ENCODE measurements at places on chromosomes 2 and 18.

DNA sequence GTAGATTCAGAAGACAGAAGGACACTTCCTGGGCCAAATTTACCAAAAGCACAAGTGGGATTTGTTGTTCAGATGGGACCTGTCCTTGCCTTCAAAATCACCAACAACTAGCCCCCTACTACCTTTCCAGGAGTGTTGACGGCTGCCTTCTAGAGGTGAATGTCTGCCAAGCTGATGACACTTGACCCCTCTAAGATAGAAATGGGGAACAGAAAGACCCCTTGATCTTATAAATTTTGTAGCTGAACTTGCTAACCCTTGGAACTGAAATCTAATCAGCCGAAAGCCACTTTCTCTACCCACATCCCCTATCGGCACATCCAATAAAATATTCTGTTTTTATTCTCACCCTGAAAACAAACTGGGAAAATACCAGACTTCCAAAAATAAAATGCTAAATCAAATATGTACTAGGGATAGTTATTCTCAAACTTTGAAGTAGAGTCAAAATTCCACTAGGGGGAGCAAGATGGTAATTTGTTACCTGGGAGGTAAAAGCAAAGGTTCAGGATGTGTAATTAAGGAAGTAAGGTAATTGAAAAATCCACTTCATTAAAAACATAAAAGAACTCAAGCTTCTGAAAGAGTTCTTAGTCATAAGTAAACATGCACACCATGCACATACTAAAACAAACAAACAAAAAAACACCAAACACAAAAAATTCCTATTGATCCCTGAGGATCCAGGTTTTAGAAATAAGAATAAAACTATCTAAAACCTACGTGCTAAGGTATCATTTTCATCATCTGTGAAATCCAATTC is 119.2 kb downstream of the ANKRD44 start:
- DNase-seq = no peak

DNA sequence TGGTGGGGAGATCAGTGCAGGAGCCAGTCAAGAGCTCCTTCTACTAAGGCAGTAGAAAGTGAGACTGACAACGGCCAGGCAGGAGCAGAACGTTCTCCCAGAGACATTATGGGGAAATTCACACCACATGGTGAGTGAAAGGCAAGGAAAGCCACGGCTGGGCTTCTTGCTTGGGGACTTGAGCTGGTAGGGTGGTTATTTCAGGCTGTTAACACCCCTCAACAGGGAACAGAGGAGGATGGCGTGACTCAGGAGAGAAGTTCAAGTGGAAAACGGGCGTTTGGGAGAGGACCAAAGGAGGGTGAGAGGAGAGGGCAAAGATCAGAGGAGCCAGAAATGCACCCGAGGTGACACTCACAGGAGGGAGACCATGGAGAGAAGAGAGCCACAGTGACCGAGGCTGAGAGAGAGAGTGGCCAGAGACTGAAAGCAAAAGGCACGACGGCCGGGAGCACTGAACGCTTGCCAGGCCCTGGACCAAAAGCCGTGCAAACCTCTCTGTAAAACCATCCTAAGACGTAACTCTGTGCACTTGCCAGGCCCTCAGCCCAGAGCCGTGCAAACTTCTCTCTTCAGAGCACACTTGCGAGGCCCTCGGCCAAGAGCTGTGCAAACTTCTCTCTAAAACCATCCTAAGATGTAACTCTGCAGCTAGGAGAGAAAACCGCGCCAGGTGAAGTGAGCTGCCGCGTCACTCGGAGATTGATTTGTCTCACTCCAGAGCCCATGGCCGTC is 7.7 kb downstream of the TPO start:
- no peak for DNase-seq

GRCh38 chr2:41853427-41854191 is 194.2 kb upstream of the PKDCC start:
- no peak for DNase-seq

DNA sequence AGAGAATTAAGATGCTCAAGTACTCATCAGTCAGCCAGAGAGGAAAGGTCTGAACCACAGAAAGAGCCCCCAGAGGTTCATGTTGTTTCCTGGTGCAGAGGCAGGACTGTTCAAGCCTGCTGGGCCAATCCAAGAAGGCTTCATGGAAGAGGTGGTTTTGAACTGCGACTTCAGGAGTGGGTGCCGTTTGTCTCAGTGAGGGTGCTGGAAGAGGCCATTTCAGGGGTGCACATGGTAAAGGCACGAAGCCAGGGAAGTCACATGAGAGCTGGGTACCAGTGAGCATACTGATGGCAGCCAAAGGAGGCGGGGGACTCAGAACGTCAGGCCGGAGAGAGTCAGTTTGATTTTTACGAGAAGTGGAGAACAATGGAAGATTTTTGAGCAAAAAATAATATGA is 55.5 kb downstream of the EMILIN2 start:
- DNase-seq = no peak

DNA sequence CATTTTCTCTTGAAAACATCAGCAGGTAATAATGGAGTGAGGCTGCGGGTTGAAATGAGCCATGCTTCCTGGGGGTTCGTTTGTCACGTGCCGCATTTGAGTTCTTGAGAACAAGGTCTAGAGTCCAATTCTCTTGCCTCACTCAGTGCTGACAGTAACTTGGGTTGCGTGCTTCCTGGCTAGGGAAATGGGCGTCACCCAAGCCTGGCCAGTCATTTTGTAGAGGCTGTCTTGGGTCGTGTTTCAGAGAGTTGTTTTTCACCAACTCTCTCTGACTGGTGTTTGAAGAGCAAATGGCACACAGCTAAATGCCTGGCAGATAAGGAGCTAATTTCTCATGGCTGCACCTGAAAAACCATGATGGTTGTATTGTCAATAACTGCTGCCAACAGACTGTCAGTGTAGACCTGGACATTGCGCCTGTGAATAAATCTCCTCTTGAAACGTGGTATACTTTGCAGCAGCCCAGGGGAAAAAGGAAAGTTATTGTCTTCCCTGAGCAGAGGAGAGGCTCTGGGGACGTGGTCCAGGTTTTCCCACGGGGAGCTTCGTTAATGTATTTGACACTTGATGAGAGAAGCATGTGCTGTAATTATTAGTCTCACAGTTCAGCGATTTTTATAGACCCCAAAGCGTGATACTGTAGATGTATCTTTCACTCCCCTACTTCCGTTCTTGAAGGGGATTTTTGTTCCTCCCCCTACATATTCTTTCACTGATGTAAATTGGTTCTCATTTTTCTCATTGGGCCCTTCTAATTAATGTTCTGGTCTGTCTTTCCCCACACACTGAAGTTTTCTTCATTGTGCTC is 196.0 kb downstream of the FHOD3 start:
- DNase-seq = no peak

- DNase-seq = no peak
Measured at GRCh38 chr2:165203689-165204559, at the start of gene SCN3A. TSS of gene SCN3A (minus strand) at chr2:165204050. CDS start at chr2:165176394, 27,656 bp downstream.

DNA sequence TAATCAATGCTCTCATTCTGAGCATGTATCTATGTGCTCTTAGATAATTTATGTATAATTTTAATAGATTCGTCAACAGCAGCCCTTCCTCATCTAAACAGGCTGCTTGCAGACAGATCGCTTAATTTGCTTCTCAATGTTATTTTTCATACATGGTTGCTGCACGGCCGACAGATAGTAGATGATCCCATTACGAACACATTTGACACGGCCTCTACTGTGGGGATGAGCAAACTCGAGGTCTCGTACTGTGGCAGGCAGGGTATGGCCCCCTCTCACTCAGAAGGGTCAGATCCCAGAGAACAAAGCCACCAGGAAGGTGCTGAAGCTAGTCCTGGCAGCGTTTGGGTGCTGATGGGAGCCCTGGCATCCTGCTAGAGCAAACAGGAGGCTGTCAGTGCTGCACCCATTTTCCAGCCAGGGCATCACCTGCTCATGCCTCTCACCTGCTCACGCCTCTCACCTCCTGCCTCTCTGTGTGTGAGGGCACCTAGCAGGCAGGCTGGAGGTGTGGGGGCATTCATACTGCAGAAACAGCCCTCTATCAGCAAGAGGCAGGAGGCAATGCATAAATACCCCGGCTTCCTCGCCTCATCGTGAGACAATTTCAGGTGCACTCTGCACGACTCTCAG is 80.0 kb downstream of the KLHL29 start:
- DNase-seq = no peak

- no peak for DNase-seq
Measured at GRCh38 chr18:75654386-75654785, 226.9 kb upstream of the SMIM21 start.

GRCh38 chr18:56096861-56097260 is 508.9 kb upstream of the TCF4 start:
- DNase-seq = no peak

DNA sequence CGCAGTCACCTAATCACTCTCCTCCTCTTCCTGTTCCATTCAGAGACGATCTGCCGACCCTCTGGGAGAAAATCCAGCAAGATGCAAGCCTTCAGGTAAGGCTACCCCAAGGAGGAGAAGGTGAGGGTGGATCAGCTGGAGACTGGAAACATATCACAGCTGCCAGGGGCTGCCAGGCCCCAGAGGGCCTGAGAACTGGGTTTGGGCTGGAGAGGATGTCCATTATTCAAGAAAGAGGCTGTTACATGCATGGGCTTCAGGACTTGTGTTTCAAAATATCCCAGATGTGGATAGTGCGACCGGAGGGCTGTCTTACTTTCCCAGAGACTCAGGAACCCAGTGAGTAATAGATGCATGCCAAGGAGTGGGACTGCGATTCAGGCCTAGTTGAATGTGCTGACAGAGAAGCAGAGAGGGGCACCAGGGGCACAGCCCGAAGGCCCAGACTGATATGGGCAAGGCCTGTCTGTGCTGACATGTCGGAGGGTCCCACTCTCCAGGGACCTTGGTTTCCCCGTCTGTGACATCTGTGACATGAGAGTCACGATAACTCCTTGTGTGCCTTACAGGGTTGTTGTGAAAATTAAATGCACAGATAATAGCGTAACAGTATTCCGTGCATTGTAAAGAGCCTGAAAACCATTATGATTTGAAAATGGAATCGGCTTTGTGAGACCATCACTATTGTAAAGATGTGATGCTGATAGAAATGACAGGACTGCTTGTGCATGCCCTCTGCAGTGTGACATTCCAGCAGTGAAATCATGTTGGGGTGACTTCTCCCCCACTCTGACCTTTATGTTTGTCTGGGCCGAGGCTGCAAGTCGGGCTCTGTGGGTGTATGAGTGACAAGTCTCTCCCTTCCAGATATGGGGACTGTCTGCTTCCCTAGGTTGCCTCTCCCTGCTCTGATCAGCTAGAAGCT is 510 bp downstream of the IL1RN start:
- DNase-seq = no peak

Measured in activated T-helper 1 cell treated with Interleukin-2 at 50 U/mL for 16 hours (primary cell).